Activated T-helper 17 cell treated with anti-CD3 and anti-CD28 coated beads, Interleukin-2, amount 50 U/mL, for 72 hours (primary cell): ENCODE measurements at places on chromosomes 3 and 15. TPM values are rescaled to one million over a fixed set of nuclear protein-coding genes. Genes with fewer than 3 reads are reported as not detected.

- no peak for ATAC-seq
Measured at GRCh38 chr3:64799606-64800005, 111.8 kb upstream of the ADAMTS9 start.

- ATAC-seq, result no peak
Measured at GRCh38 chr3:23002836-23003732, 200.0 kb upstream of the UBE2E2 start.

DNA sequence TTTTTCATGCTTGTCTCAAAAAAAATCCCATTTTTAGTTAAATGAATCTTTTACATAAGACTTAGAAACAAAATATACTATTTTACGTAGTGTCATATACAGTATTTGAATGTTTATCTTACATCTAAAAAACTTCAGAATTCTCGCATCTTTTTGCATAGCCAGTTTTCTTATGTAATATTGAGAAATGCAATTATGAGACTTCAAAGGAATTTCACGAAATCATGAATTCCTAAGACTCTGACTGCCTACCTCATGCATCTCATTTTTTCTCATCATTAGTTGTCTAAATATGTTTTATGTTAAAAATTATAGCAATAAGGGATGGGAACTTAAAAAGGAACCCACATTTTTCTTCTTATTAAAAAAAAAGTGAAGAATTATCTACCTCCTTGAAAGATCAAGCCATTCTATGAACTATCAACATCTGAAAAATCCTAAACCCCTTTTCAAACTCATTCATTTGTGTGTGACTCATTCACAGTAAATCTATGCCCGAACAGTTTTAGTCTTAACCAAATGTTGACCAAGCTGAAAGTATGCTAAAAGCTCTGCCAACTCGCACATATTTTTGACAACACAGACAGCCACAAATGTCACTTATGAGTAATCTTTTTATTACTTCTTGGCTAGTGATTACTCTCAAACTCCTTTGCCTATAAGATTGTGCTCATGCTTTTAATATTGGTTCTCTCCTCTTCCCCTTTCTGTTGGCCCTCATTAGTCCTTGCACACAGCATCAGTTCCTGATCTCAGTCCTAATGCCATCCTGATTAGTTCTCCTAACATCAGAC lies 115.9 kb downstream of the DCLK3 start:
- ATAC-seq, result peak; percentile 47

GRCh38 chr3:115042351-115042750 lies 104.7 kb downstream of the ZBTB20 start:
- ATAC-seq, result no peak

DNA sequence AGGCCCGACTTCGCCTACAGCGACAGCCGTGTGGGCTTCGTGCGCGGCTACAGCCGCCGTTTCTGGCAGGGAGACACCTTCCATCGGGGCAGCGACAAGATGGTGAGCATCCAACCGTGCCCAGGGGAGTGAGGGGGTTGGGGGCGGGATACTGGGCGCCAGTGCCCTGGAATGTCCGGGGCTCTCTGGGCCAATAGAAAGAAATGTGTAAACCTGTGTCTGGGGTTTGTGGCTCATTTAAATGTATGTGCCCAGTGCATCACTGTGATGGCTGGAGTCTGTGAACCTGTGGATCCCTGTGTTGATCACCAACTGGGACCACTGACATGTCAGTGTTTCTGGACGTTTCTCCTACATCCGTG lies 423 bp downstream of the CHAC1 start:
- peak; percentile 3 for ATAC-seq

- no peak for ATAC-seq
Measured at GRCh38 chr15:75483961-75484360, 32.5 kb upstream of the SIN3A start.

GRCh38 chr15:61726166-61726565 lies 334.1 kb downstream of the VPS13C start:
- no peak for ATAC-seq

- no peak for ATAC-seq
Measured at GRCh38 chr3:12729051-12729651, 29.9 kb downstream of the TMEM40 start.

Gene KNG1
- not detected for total RNA-seq

Gene ILDR1
- 1.4 TPM for total RNA-seq

Gene CACNA2D2
- total RNA-seq, result 0.50 TPM
